Naive thymus-derived CD8-positive, alpha-beta T cell (primary cell): ENCODE measurements at places on chromosomes 4 and X.

- no peak for DNase-seq
- no peaks in the 10 kb centered on the region for H3K36me3 ChIP-seq
- H3K4me3 ChIP-seq = no peak overlapping the region
- no peaks in the 10 kb centered on the region for H3K27me3 ChIP-seq
- H3K27ac ChIP-seq = no peak overlapping the region
These were observed 224.0 kb downstream of the TRIML1 start for GRCh38 chr4:188363196-188363595.

DNA sequence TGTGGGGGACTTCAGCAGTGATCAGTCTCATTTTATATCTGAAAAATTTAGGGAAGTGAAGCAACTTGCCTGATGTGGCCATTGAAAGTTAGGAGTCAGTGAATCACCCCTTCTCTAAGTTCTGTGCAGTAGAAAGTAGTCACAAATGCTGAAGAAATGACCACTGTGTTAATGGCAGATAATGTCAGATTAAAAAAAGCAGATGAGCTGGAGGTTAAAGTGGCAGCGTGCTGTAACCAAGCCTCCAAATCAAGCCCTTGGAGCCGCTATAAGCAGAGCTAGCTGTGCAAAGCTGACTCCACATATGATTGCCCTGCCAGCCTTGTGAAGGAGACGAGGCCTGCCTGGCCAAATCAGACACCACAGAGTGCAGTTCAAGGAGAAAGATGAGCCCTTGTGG lies 39.2 kb upstream of the PDE5A start:
- H3K4me1 ChIP-seq = no peaks in the 10 kb centered on the region
- H3K27ac ChIP-seq = no peak overlapping the region
- no peaks in the 10 kb centered on the region for H3K36me3 ChIP-seq

DNA sequence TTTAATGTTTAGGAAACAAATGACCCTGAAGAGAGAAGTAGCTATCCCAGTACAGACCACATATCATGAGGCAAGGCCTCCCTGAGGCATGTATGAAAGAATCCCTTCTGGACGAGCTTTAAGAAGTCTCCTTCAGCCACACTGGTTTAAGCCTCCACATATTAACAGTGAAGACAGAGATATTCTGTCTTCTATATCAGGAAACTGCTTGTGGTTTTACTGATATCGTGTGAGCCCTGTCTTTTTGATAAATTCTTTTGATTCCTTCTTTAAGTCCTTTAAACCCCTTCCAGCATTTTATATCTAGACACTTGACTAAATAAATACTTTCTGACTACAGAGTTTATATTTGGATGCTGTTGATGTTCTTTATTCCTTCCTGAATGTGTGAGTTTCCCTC lies 45.9 kb upstream of the GPC4 start:
- no peaks in the 10 kb centered on the region for H3K4me1 ChIP-seq
- no peak overlapping the region for H3K27ac ChIP-seq
- H3K36me3 ChIP-seq = no peaks in the 10 kb centered on the region

- no peak overlapping the region for H3K27ac ChIP-seq
- H3K4me1 ChIP-seq = peaks cover 3% of the 10 kb centered on the region
- H3K36me3 ChIP-seq = no peaks in the 10 kb centered on the region
- DNase-seq = no peak
- H3K4me3 ChIP-seq = no peak overlapping the region
These were observed 437.5 kb upstream of the FGF16 start for GRCh38 chrX:77009691-77010090.
